ENCODE measurements at places on chromosomes 3 and 15. TPM values are rescaled to one million over a fixed set of nuclear protein-coding genes. Genes with fewer than 3 reads are reported as not detected.

FEZF2 gene
- polyA plus RNA-seq, result not detected

BMF gene
- polyA plus RNA-seq, result 9.2 TPM

GPR87 gene
- polyA plus RNA-seq, result not detected

MRPS22 gene
- polyA plus RNA-seq, result 61.8 TPM

FBXW12 gene
- 0.18 TPM for polyA plus RNA-seq

SLC51B gene
- polyA plus RNA-seq, result 20.2 TPM

SEMA3F gene
- polyA plus RNA-seq, result 8.9 TPM

LMAN1L gene
- not detected for polyA plus RNA-seq

NR2E3 gene
- polyA plus RNA-seq, result 0.54 TPM

ANXA2 gene
- 650 TPM for polyA plus RNA-seq

ADCY5 gene
- polyA plus RNA-seq, result 10.6 TPM

GABRB3 gene
- 5.1 TPM for polyA plus RNA-seq

MEX3B gene
- 5.9 TPM for polyA plus RNA-seq

EDEM1 gene
- 22.2 TPM for polyA plus RNA-seq

CHRM5 gene
- polyA plus RNA-seq, result 0.48 TPM

MUC4 gene
- polyA plus RNA-seq, result 4.4 TPM

METTL6 gene
- 16.7 TPM for polyA plus RNA-seq

AGTR1 gene
- 1.3 TPM for polyA plus RNA-seq

ITIH3 gene
- polyA plus RNA-seq, result 5.3 TPM

PBRM1 gene
- polyA plus RNA-seq, result 37.5 TPM

COL7A1 gene
- 121 TPM for polyA plus RNA-seq

DCUN1D1 gene
- 40.5 TPM for polyA plus RNA-seq

LRRC34 gene
- polyA plus RNA-seq, result 2.1 TPM

HHATL gene
- 0.18 TPM for polyA plus RNA-seq

SUSD5 gene
- 1.2 TPM for polyA plus RNA-seq

CYP1A1 gene
- polyA plus RNA-seq, result 0.54 TPM

ZPLD1 gene
- polyA plus RNA-seq, result 0.22 TPM

NR1D2 gene
- 14.1 TPM for polyA plus RNA-seq

FAM131A gene
- polyA plus RNA-seq, result 14.9 TPM

RPS17 gene
- polyA plus RNA-seq, result 3,438 TPM

PIGZ gene
- polyA plus RNA-seq, result 56.8 TPM

POLR2H gene
- 167 TPM for polyA plus RNA-seq

GOLGA8G gene
- polyA plus RNA-seq, result not detected

GOLGA8T gene
- polyA plus RNA-seq, result 0.75 TPM

MST1 gene
- 464 TPM for polyA plus RNA-seq

XPC gene
- 35.4 TPM for polyA plus RNA-seq

LIPC gene
- 0.25 TPM for polyA plus RNA-seq

PRKCI gene
- polyA plus RNA-seq, result 30.1 TPM

CDC25A gene
- polyA plus RNA-seq, result 5.3 TPM

CHRNA5 gene
- 3.7 TPM for polyA plus RNA-seq

TRH gene
- 0.16 TPM for polyA plus RNA-seq

C2CD4B gene
- 2.4 TPM for polyA plus RNA-seq

ARL6 gene
- 5.5 TPM for polyA plus RNA-seq

STRA6 gene
- 22.2 TPM for polyA plus RNA-seq

CCR8 gene
- 0.09 TPM for polyA plus RNA-seq

ANKRD34C gene
- not detected for polyA plus RNA-seq

CTXND1 gene
- polyA plus RNA-seq, result 0.70 TPM

QTRT2 gene
- 24.7 TPM for polyA plus RNA-seq

ARHGEF26 gene
- 12.6 TPM for polyA plus RNA-seq

SLC24A5 gene
- not detected for polyA plus RNA-seq

CCR5 gene
- 1.8 TPM for polyA plus RNA-seq

CCDC54 gene
- polyA plus RNA-seq, result 0.04 TPM

PLCB2 gene
- polyA plus RNA-seq, result 11.7 TPM

ZDHHC23 gene
- polyA plus RNA-seq, result 9.9 TPM

NLGN1 gene
- polyA plus RNA-seq, result 3.6 TPM

C3orf20 gene
- polyA plus RNA-seq, result not detected

SPINK8 gene
- not detected for polyA plus RNA-seq

Measured in large intestine (tissue), 12 donors.